ENCODE measurements at places on chromosomes 13 and 19. TPM values are rescaled to one million over a fixed set of nuclear protein-coding genes. Genes with fewer than 3 reads are reported as not detected.

The ZNF253 gene
- total RNA-seq: 4.0 TPM

The LYPD3 gene
- 0.88 TPM for total RNA-seq

The KCNJ14 gene
- 0.59 TPM for total RNA-seq

The FAM216B gene
- total RNA-seq: under 0.01 TPM

All from osteoblast (primary cell).